ENCODE measurements at places on chromosomes 13 and 19.

DNA sequence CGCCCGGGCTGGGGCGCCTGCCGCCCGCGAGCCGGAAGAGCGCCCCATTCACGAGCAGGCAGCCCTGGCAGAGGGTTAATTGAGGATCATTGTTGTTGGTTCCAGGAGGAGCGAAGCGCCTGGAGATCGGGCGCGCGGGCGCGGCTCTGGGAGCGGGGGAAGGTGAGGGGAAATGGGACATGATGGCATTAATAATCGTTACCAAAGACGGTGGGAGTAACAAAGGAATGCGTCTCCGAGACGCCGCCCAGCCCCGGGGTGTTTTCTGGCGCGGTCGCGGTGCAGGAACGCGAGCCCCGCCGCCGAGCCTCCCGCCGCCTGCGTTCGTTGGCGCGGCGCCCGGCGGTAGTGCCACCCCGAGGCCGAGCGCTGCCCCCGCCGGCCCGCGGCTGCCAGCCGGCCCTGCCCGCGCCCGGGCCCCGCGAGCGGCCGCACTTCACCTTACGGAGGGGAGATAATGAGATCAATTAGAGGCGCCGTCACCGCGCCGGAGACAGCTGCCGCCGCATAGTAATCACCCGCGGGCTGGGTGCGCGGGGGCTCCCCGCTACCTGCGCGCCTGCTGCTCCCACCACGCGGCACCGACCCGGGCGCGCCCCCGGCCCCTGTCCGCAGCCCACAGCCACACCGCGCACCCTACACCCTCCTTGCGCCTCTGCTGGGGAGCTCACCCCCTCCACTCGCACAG is 2.8 kb downstream of the ZNF536 start:
- no peak for DNase-seq

DNA sequence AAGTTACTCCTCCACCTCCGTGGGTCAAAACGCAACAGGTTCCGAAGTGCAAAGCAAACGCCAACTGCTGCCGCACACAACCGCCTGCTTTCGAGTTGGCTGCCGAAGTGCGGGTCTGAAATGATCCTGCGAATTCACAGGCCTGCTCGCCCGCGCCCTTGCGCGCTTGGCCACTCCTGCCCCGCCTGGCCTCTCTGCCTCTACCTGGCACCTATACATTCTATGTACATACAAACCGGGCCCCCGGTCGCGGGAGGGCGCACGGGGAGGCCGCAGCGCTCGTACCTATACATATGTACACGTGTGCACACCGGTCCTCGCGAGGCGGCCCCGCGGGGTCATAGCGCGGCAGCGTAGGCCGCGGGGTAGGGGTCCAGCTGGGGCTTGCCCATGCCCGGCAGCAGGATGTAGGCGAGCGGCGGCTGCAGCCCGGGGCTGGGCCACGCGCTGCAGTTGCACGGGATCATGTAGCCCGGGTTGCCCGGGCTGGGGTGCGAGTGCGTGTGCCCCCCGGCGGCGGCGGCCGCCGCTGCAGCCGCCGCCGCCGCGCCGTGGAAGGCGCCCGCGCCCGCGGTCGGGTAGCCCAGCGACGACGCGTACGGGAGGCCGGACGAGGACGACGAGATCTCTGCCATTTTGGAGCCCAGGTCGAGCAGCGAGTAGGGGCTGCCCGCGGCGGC is 1.3 kb downstream of the SOX21 start:
- no peak for DNase-seq

DNA sequence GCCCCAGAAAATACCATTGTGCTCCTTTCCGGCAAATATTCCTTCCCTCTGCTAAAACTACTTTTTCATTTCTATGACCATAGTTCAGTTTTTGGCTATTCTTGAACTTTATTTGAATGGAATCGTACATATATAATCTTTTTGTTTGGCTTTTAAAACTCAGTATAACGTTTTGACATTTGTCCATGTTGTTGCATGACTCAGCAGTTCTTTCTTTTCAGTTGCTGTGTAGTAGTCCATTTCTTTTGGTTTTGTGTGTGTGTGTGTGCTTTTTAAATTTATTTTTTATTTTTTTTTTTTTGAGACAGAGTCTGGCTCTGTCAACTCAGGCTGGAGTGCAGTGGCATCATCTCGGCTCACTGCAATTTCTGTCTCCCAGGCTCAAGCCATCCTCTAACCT is 35.0 kb downstream of the ITM2B start:
- no peak for DNase-seq

GRCh38 chr13:111388851-111389500 is 68.5 kb downstream of the TEX29 start:
- DNase-seq, result no peak

- no peak for DNase-seq
These were observed 10.5 kb upstream of the CBY2 start for GRCh38 chr13:45691667-45692066.

- DNase-seq, result no peak
These were observed 7.9 kb upstream of the ELL start for GRCh38 chr19:18529782-18530181.

Data from stimulated activated CD8-positive, alpha-beta memory T cell treated with anti-CD3 and anti-CD28 coated beads, Interleukin-15, amount 100 ng/mL, for 48 hours (primary cell).